Fibroblast of skin of left biceps (primary cell): ENCODE measurements at places on chromosomes 5 and 9.

DNA sequence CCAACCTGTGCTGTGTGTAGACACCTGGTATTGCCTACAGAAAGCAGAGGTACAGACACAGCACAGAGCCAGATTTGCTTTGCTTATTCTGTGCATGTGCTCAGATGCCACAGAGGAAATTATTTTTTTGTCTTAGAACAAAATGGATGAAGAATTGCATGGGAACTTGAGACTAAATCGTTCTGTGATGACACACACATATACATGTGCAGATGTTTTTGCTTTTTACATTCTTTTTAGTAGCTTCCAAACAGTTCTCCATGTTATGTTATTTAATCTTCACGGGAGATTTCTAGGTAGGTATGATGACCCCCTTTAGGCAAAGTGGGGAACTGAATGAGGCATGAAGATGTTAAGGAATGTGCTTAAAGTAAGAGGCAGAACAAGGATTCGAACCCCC is 221.5 kb upstream of the PANK3 start:
- no peak for DNase-seq

- DNase-seq: no peak
These were observed 748.5 kb upstream of the CDH10 start for GRCh38 chr5:25393256-25393655.

- DNase-seq: no peak
These were observed 67.2 kb upstream of the TSLP start for GRCh38 chr5:111004291-111004690.

DNA sequence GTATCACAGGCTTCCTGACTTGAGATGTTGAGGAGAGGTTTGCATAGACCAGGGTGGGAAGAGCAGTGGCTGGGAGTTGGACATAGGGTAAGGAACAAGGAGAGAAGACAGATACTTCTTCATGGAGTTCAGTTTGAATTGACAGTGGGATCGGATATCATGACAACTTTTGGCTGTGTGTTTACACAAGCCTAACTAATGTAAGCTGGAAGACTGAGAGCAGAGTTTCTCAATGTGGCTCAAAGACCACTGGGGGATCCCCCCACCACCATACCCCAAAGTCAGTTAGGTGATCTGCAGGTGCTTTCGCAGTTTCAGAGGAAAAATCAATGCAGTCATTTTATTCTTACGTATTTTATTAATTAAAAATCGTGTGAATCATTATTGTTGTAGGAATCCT is 125.9 kb downstream of the AOPEP start:
- DNase-seq: no peak

DNA sequence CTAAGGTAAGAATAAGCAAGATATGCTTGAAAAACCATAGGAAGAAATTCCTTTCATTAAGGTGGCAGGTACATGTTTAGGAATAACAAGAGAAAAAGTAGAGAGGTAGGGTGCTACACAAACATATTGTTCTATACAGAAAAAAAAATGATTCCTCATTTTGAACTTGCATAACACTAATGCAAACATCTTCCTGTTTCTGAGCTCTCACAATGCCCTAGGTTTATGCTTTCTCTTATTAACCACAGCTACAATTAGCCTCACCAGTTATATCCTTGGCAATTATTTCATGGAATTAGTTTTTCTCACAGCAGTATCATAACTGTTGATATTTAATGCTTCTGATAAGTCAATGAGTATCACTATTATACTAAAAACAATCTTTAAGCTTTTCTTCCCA is 20.7 kb downstream of the CEMIP2 start:
- DNase-seq: no peak

DNA sequence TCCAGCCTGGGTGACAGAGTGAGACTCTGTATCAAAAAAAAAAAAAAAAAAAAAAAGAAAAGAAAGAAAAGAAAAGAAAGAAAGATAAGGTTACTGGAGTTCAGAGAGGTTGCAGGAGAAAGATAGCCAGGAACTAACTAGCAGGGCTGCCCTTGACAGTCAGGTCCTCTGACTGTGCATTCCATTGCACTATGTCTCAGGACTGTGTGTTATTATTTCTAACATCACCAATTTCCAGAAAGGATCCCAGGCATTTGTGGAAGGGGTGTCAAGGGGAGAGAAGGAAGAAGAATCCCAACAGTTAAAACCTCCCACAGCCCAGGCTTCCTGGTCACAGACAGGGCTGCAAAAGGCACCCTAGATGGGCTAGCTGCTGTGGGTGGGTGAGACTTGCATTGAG is 25.1 kb downstream of the KLF4 start:
- no peak for DNase-seq

- no peak for DNase-seq
These were observed 44.1 kb downstream of the TJP2 start for GRCh38 chr9:69218166-69218565.

- no peak for DNase-seq
These were observed 75.8 kb downstream of the GOLPH3 start for GRCh38 chr5:32098291-32098690.

DNA sequence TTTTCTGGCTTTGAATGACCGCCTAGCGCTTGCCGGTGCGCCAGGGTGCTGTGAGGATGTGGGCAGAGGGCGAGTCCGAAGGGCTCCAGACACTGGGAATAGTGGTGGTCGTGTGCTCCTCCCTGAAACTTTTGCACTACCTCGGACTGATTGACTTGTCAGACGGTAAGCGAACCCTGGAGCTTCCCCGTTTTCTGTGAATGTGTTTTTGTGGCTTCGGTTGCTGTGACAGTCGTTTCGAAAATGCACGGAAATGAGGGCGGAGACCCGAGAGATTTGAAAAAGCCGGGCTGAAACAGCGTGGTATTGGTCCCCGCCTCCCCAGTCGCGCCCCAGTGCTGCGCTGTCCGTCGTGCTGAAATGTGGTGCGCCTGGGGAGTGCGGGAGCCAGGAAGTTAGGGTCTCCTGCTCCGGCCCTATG is 102.5 kb upstream of the GABRP start:
- no peak for DNase-seq

- no peak for DNase-seq
These were observed 190.9 kb downstream of the SLC12A2 start for GRCh38 chr5:128274441-128274840.

- DNase-seq: no peak
These were observed 116.5 kb downstream of the DOCK8 start for GRCh38 chr9:331197-331596.

DNA sequence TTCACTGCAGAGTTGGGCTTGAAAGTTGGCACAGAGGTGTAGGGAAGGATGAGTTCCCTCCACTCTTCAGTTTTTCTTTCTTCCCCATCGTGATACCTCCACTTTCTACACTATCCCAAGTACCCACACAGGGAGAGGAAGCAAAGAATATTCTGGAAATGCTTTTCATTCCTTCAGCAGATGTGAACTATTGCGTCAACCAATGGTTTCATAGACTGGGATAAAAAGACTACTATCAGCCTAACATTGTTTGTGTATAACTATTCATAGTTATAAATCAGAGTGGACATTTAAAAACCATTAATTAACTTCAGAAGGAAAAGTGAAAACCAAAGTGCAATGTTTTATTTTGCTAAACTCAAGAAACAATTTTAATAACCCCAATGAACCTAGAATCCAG is 63.6 kb upstream of the MAMDC2 start:
- no peak for DNase-seq

DNA sequence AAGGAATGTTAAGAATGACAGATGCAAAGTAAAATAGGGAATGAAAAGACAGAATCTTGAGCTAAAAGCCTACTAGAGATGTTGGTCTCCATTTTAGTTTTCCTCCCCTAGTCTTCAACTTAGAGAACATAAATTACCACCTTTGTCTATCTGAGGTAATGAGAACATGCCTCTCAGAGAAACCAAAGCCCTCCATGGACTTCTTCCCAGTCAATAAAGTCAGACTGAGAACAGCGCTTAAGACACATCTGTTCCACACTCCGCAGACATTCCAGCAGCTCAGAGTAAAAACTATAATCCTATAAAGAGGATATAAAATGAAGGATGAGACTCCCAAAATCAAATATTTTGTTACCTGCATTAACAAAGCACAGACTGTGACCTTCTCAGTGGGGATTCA is 79.2 kb downstream of the DPYSL3 start:
- no peak for DNase-seq

- peak; percentile 40 for DNase-seq
These were observed 616 bp downstream of the ABL1 start for GRCh38 chr9:130835441-130836298.

DNA sequence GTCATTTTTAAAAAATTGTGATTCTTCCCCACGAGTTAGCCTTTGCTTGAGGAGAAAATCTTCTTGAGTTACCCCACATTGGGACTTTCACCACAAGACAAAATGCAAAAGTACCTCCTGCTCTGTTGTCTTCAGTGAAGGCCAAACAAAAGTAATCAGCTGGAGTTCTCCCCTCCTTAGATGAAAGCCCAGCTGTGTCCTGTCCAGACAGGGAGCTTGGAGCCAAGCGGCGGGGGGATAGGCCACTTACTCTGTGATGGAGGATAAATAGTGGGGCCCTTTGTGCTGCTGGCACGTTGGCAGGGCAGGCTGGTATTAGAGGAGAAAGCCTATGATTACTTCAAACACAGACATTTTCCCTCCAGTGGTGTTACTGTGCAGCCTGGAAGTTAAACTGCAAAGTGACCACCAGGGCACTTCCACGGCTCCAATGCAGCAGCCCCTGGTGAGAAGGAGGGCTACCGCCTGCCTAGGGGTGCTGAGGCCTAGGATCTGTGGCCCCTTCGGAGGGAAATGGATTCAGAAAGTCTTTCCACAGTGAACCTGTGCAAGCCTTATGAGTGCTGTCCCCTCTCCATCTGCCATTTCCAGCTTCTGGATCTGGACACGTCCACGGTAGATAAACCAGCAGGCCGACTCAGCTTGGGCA is 155.0 kb downstream of the TMEM167A start:
- no peak for DNase-seq
